Activated CD4-positive, alpha-beta T cell treated with anti-CD3 and anti-CD28 coated beads, Interleukin-2, amount 10 ng/mL, durations not matched to agents 24 days and 14 days (primary cell): ENCODE measurements at places on chromosomes 16 and 17. TPM values are rescaled to one million over a fixed set of nuclear protein-coding genes. Genes with fewer than 3 reads are reported as not detected.

- H3K36me3 ChIP-seq = no peaks in the 10 kb centered on the region
- H3K4me1 ChIP-seq = no peaks in the 10 kb centered on the region
- H3K27ac ChIP-seq = no peak overlapping the region
- no peaks in the 10 kb centered on the region for H3K27me3 ChIP-seq
- H3K4me3 ChIP-seq = no peak overlapping the region
- no peak for DNase-seq
Observed at GRCh38 chr17:33529816-33530215, 236.7 kb upstream of the ASIC2 start.

GRCh38 chr17:77909236-77909635 lies 49.3 kb upstream of the TNRC6C start:
- peaks cover 36% of the 10 kb centered on the region for H3K27me3 ChIP-seq
- H3K27ac ChIP-seq = no peak overlapping the region
- H3K4me1 ChIP-seq = no peaks in the 10 kb centered on the region
- DNase-seq = no peak
- H3K4me3 ChIP-seq = no peak overlapping the region
- no peaks in the 10 kb centered on the region for H3K36me3 ChIP-seq

The CCDC200 gene
- 0.65 and 0.92 TPM in 2 replicates for total RNA-seq

DNA sequence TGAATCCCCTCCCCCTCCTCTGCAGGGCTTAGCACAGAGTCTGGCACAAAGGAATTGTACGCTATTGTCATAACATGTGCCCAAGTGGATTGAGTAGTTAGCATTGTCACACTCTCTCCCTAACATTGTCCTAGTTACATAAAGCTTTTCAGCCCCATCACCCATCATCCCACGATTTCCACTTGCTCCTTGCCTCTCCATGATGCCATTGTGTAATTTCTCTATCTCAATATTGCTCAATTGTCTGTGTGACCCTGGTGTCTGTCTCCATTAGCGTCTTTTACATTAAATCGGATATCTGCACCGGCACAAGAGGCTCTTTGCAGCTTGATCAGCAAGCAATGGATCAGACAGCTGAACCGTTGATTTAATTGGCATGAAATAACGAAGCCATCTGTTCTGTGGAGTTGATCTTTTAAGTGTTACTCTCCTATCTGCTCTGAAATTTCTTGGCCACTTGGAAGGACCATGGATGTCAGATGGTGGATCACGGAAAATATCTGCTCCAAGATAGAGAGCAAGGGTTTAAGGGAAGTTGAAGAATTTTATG lies 77.0 kb upstream of the HS3ST4 start:
- no peaks in the 10 kb centered on the region for H3K4me1 ChIP-seq
- no peaks in the 10 kb centered on the region for H3K27me3 ChIP-seq
- no peaks in the 10 kb centered on the region for H3K36me3 ChIP-seq
- no peak overlapping the region for H3K27ac ChIP-seq

The MYH8 gene
- not detected in 2 replicates for total RNA-seq

- no peaks in the 10 kb centered on the region for H3K27me3 ChIP-seq
- H3K4me3 ChIP-seq = peak overlapping the region; percentile 20
- peaks cover 12% of the 10 kb centered on the region for H3K36me3 ChIP-seq
- H3K27ac ChIP-seq = peak overlapping the region; percentile 47
- no peak for DNase-seq
Observed at GRCh38 chr16:69471121-69471520, 46.7 kb downstream of the CYB5B start.

DNA sequence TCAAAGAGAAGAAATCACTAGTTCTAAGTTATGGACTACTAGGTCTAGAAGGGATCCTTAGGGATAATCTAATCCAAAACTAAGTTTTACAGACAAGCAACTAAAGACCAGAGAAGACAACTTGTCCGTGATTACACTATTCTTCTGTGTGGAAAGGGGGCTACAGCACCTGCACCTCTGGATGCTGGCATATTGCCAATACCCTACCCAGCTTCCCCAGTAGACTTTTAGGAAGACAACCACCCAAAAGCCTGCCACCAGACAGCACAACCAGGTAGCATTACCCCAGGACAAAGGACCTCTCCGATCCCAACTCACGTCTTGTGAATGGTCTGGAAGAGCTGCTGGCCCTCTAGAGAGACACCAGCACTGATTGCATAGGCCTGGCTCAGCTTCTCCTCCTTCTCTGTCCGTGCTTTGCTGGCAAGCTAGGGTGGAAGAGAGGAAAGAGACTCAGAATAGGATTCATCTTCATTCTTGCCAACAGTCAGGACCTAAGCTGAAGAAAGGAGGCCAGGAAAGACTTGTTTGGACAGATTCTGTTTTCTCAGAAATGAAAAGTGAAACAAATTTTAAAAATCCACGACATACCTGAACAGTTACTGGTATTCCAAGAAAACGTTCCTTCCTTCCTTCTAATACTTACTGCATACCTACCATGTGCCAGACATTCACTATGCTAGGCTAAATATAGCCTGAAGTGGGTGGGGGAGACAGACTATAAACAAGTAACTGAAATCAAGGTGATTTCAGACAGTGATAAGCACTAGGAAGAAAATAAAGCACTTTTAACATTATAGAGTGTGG lies 25.3 kb upstream of the TMEM101 start:
- H3K27me3 ChIP-seq = no peaks in the 10 kb centered on the region
- H3K4me3 ChIP-seq = peak overlapping the region; percentile 36
- peak overlapping the region; percentile 66 for H3K27ac ChIP-seq
- peaks cover 43% of the 10 kb centered on the region for H3K36me3 ChIP-seq

DNA sequence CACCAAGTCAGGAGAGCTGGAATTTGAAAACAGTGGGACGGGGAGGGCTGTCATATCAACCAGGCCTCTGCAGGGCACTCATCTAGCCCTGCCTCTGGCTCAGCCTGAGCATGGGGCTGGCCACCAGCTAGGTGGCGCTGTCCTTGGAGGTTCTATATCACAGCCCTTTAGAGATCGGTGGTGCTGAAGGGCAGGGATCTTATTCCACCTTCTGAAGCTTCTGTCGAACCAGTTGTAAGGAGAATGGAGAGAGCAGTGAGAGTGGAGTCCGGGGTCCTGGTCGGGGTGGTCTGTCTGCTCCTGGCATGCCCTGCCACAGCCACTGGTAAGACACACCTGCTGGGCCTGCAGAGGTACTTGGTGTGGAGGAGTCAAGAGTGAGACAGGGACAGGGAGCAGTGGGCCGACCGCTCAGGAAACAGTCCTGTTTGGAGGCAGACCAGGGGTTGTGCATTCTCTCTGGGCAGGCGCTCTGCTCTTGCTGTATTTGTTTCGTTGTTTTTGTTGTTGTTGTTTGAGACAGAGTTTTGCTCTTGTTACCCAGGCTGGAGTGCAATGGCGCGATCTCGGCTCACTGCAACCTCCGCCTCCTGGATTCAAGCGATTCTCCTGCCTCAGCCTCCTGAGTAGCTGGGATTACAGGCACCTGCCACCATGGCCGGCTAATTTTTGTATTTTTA lies at the start of gene CES3:
Gene CES3, plus strand, starts transcription at position 202 of the 680 bp plus-strand sequence. Its CDS starts 42 bp downstream, at position 244.
- H3K27ac ChIP-seq = peak within 1 kb of the TSS; percentile 70
- no peaks in the 10 kb centered on the region for H3K27me3 ChIP-seq
- H3K36me3 ChIP-seq = peaks cover 2% of the 10 kb centered on the region
- H3K4me3 ChIP-seq = peak within 1 kb of the TSS; percentile 83
- peaks cover 35% of the 10 kb centered on the region for H3K4me1 ChIP-seq
- peak; percentile 92 for DNase-seq

GRCh38 chr16:57512296-57513001 lies 23.9 kb downstream of the CCDC102A start:
- H3K27ac ChIP-seq = no peak overlapping the region
- no peak overlapping the region for H3K4me3 ChIP-seq
- H3K27me3 ChIP-seq = no peaks in the 10 kb centered on the region
- DNase-seq = no peak

- peak overlapping the region; percentile 89 for H3K4me3 ChIP-seq
- peak; percentile 70 for DNase-seq
- H3K27me3 ChIP-seq = peaks cover 4% of the 10 kb centered on the region
- H3K27ac ChIP-seq = no peak overlapping the region
Observed at GRCh38 chr17:4901648-4902344, 1.1 kb downstream of the CHRNE start.

- H3K27me3 ChIP-seq = no peaks in the 10 kb centered on the region
Observed at GRCh38 chr16:69833357-69834282, 71.5 kb downstream of the WWP2 start.

GRCh38 chr17:73429440-73430164 lies 117.8 kb upstream of the CDC42EP4 start:
- H3K4me3 ChIP-seq = no peak overlapping the region
- no peak overlapping the region for H3K27ac ChIP-seq
- peaks cover 10% of the 10 kb centered on the region for H3K4me1 ChIP-seq
- no peaks in the 10 kb centered on the region for H3K27me3 ChIP-seq
- H3K36me3 ChIP-seq = no peaks in the 10 kb centered on the region

DNA sequence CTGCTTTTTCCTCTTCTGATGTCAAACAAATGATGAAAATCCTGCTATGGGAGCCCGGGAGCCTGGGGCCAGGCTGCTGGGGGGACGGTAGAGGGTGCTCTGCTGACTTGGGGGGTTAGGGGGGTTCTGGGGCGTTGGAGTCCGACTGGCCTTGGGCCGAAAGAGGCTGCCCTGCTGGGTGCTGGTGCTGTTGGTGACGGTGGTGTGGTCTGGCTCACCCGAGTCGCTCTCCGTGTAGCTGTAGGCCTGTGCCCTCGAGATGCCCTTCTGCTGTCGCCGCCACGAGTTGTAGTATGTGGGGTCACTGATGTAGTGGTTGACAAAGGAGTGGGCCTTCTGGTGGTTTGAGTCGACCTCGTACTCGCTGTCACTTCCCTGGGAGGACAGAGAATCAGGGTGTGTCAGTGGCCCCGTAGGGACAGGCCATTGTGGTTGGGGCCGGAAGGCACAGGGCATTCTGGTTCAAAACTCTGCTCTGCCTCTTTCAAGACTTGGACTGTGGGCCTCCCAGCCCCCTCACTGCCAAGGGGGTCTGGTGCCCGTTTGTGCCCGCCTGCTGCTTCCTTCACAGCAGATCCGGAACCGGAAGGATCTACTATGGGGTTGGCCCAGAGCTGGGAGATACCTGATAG lies 26.9 kb upstream of the CDC42EP4 start:
- DNase-seq = no peak
- peaks cover 2% of the 10 kb centered on the region for H3K4me1 ChIP-seq
- H3K27me3 ChIP-seq = no peaks in the 10 kb centered on the region
- no peak overlapping the region for H3K4me3 ChIP-seq
- H3K27ac ChIP-seq = no peak overlapping the region

The MT1F gene
- total RNA-seq = 4.2 and 6.7 TPM in 2 replicates
